C1 segment of cervical spinal cord (tissue), 14 donors: ENCODE measurements at places on chromosomes 7 and 10.

DNA sequence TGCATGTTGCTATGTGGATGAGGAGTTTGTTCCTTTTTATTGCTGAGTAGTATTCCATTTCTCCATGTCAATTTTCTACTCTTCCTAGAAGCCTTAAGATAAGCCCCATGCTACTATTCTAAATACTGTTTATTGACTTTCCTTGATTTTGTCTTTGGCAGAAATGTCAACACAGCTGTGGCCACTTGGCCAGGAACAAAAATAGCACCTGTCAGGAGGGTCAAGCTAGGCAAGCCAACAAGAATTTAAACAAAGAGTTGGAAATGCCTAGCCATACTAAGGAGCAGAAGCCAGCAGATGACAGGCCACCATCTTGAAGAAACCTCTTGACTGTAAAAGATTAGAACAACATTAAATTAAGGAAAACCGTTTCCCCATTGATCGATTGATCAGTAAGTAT is 34.7 kb downstream of the JAZF1 start:
- DNase-seq = no peak

- no peak for DNase-seq
These were observed 199.4 kb downstream of the USP6NL start for GRCh38 chr10:11411926-11412545.

DNA sequence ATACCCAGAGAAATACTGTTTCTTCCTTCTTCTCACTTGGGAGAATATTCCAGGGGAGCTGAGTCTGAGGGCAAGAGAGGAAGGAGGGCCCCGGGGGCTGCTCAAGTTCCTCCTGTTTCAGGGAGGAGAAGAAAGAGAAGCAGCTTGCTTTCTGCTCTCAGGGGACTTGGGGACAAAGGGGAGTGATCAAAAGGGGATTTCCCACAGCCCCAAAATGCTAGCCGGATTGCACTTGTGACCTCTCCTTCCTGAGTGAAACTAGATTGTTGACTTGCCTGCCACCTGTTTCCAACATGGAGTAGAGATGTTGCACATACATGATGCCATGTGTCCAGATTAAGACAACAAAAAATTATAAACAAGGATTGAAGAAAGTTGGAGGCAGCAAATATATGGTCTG is 28.7 kb upstream of the PDCD4 start:
- DNase-seq = no peak

- DNase-seq = no peak
These were observed 13.1 kb upstream of the TMEM213 start for GRCh38 chr7:138784692-138785091.

GRCh38 chr7:126723966-126724544 is 528.7 kb downstream of the GRM8 start:
- no peak for DNase-seq

DNA sequence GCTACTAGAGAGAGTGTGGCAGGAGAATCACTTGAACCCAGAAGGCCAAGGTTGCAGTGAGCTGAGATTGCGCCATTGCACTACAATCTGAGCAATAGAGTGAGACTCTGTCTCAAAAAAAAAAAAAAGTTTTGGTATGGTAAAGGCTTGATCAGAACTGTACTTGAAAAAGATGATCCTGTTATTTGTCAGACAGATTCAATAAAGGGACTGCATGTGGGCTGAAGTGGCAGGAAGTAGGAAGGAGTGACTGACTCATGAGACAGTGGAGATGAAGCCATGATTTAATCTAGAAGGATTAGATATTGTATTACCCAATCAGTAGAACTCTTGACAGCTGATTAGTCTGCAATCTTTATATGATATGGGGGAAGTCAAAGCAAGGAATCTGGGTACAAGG is 2.7 kb upstream of the TMEM254 start:
- no peak for DNase-seq

GRCh38 chr10:131915990-131916766 is 15.4 kb downstream of the PPP2R2D start:
- DNase-seq = no peak

GRCh38 chr7:81235997-81236396 is 317.1 kb upstream of the SEMA3C start:
- no peak for DNase-seq

GRCh38 chr7:110856704-110857103 is 234.2 kb upstream of the LRRN3 start:
- DNase-seq = no peak

GRCh38 chr7:155170331-155170730 is 100.2 kb downstream of the HTR5A start:
- DNase-seq = no peak

- no peak for DNase-seq
These were observed 11.4 kb downstream of the NPVF start for GRCh38 chr7:25216837-25217236.

DNA sequence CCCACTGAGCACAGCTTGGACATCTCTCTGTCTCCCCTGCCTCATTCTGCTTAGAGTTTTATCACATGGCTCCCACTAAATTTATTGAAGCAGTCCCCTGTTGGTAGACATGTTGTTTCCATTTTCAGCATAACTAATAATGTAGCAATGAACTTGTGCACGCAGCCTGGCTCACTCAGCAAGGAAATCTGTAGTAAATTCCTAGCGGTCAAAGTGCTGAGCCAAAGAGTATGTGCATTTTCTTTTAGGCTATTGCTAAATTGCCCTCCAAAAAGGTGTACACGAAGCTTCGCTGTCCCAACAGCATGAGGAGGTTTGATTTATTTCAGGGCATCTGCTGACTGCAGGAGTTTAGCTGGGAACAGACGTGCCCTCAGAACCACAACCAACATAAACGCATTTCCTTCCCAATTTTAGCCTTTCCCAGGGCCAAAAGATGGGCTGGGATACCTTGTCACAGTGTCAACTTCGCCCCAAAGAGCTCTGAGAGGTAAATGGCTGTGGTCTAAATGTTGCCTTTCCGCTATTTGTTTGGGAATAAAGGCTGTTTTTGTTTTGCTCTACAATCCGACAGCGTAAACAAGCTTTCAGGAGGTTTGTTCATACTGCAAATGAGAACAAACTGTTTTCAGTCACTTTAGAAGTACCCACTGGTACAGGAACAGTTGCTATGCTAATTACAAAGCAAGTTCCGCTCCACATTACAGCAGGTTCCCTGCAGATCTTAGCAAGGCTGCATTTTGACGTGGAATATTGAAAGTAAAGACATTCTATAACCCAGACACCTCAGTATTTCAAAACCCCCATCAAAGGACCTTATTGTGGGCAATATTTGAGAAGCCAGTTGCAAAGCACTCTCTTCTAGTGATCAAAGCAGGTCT is 16.8 kb downstream of the VSIR start:
- no peak for DNase-seq

DNA sequence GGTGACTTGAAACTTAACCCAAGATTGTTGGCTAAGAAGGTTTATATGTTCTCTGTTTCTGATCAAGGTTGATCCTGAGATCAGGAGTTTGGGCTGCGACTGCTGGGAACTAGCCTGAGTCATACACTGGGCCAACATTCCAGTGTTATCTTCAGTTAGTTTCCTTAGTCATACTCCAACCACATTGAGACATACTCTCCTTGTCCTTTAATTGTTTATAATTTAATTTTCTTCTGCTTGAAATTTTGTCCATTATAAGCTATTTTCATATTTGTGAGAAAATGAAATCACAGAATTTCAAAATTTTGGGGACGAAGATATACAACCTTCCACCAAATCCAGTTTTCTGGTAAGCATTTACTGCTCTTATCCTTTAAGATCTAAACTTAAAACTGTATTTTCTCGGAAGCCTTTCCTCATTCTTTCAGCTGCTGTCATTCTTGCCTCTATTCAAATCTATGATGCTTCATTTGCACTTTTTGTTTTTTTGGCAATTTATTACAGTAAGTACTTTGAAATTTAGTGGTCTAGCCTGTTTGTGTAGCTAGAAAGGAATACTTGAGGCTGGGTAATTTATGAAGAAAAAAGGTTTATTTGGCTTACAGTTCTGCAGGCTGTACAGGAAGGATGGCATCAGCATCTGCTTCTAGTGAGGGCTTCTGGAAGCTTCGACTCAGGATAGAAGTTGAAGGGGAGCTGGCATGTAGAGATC is 63.4 kb upstream of the POT1 start:
- no peak for DNase-seq

DNA sequence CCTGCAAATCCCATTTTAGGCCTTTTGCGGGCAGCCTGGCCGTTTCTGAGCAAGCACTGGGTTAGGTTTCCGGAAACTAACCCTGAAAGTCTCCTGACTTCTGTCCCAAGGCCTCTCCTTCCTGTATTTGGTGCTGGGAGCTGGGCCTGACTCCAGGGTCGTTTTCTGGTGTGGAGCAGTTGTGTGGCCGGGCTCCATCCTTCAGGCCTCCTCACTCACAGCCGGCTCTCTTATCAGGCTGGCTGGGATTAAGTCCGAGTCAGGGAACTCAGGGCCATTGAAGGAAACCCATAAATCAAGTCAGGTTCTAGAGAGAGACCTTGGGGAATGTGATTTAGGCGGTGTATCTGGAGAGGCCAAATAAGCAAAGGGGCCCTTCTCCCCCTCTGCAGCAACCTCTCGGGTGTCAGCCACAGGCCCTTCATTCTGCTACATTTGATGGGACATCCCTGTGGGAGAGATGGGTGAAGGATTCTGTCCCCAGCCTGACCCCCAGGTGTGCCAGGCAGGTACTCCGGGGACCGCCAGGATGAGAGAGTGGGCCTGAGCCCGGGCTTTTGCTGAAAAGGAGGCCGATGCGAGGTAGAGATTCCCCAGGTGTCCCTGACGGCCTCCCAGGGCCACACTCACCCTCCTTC is 3.3 kb downstream of the GATA3 start:
- no peak for DNase-seq

- DNase-seq = no peak
These were observed 32.8 kb downstream of the CPVL start for GRCh38 chr7:29113384-29114102.

GRCh38 chr10:58094985-58095718 is 172.5 kb downstream of the IPMK start:
- no peak for DNase-seq

DNA sequence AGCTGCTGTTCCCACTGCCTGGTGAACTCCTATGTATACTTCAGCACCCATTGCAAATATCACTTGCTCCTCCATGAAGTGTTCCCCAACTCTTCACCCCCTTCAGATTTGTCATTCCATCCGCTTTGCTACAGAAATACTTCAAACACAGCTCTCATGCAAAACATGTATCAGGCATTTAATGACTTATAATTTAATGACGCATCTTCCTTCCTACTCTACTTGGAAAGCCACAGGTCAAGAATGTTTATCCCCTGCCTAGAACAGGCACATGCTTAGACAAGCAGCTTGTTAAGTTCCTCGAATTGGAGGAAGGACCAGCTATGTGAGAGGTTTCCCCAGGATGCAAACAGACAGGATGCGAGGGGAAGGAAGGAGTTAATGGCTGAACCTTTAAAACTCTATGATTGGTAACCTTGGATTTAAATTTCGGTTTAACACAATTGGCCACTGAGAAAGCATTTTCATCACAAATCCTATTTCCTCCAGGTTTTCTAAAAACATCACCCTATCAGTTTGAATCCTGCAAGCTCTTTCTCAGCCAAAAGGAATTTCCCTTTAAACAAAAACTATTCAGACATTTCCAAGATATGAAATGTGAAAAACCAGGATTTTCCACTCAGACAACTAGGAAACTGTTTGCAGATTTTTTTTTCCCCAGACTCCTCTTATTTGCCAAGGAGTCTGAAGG is 11.5 kb downstream of the CREB3L2 start:
- DNase-seq = no peak

GRCh38 chr7:44561962-44562621 is 11.6 kb downstream of the DDX56 start:
- DNase-seq = no peak

GRCh38 chr10:13741438-13741837 is 154.7 kb downstream of the PRPF18 start:
- DNase-seq = no peak

DNA sequence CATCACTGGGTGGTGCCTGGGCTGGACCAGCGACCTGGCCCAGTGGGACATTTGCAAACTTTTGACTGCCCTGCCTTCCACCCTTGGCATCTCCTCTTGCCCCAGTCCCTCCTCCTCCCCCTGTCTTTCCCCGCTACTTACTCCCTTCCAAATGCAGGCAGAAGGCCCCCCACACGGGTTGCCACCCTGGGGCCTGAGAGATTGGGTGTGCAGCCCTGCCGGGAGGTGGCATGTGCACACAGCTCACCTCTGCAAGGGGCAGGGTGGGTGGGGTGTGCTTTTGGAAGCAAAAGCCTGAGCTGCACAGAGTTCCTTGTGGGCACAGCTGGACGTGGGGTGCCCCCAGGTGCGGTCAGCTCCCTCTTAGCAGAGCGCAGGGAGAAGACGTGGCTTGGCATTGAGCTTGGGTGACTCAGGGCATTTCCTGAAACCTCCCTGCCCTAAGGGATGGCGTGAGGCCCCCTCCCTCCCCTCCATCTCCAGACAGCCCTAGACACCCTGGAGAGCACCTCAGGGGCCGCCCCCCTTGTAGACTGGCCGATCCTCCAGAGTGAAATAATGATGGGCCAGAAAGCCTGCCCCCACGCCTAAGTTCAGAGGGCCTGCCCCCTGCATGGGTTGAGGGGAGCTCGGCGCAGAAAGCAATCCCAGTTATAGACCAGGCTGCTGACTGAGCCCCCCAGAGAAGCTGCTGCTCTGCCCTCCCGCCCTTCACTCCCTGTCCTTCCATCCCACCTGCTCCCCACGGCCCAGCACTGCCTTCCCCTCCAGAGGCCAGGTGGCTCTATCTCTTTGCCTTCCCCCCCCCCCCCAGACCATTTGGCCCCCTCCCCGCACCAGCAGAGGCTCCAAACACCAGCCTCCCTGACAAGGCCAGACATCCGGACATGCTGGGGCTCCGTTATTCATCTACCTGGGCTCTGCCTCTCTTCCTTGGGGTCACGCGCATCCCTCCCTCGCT is 2.3 kb upstream of the SHH start:
- DNase-seq = no peak

GRCh38 chr7:24227603-24228359 is 56.2 kb upstream of the NPY start:
- no peak for DNase-seq

DNA sequence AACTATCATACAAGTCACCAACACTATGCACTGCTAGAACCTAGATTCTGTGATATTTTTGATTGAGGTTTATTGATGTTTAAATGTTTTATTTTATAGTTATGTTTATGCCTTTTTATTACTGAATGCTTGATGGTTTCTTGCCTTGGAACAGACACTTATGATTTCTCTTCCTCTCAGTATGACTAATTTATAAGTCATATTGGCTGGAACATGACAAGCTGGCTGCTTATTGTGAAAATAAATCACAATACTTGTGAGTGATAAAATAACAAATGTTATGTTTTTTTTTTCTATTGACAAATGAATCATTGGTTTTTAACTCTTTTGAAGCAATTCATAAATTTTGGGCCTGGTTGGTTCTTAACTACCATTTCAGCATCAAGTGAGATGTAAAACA is 142.0 kb upstream of the MALRD1 start:
- no peak for DNase-seq
